ENCODE measurements at places on chromosomes 11 and 22.

DNA sequence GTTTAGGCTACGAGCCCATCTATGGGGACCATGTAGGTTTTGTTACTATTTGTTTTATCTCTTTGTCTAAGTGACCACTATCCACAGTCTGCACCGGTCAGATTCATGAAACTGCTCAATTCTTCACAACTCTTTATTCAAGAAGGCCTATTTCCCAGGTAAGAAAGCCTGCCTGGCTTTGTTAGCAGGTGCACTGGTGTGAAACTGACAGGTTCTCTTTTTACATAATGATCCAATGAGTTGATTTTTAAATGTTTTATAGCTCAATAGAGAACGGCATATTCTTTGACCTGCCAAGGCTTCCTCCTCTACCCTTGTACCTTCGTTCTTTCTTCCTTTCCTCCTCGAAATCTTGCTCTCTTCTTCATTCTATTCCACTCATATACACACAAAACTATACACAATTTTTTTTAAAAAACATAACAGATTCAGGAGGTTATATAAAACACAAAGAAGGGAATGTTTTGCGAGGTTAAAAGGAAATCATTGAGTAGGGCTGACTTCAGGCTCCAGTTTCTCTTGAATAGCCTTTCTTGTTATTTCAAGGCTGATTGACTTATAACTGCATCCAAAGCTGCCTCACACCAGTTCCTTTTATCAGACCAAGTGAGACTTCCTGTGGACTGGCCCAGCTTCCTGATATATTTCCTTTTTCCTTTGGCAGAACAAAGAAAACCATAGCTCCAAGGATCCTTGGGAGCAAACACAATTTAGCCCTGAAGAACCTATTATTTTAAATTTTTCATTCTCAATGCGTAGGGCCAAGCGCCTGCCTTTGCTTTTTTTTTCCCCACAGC lies 11.4 kb downstream of the FLI1 start:
- DNase-seq: no peak

GRCh38 chr11:95675585-95675984 lies 114.0 kb downstream of the FAM76B start:
- DNase-seq: no peak

- peak; percentile 95 for DNase-seq
These were observed 68.1 kb downstream of the CSTPP1 start for GRCh38 chr11:47004595-47005033.

DNA sequence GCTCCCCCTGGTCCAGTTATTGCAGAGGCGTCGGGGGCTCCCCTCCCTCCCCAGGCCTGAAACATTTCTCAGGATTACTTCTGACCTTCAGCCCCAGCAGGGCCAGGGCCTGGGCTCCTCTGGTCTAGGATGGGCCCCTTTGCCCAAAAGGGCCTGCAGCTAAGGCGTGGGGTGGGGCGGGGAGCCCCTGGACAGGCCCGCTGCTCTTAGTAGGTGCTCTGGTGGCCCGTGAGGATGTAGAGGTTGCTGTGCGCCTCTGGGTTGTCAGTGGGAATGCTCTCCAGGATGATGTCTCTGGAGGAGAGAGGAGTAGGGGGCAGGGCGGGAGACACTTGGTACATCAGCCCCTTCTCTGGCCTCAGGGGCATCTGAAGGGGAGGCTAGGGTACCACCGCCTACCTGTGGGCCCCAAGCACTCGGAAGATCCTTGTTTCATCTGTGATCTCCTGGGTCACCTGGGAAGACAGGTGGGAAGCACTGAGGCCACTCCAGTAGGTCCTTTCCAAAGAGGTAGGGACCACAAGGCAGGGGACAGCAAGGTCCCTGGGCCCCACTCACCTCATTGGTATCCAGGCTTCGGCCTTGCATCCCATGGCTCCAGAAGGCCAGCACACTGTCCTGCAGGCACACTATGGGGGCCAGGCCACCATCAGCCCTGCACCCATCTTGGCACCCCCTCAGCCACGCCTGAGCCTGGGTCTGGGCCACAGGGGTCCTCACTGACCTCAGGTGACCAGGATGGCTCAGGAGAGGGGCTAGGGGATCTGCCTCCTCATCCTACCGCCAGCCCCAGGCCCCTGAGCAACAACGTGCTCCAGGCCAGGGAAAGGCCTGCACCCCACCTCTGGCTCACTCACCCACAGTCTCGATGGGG lies 11.2 kb upstream of the SF1 start:
- DNase-seq: no peak

GRCh38 chr11:128195057-128195751 lies 392.2 kb downstream of the ETS1 start:
- DNase-seq: no peak

GRCh38 chr11:77094841-77095365 lies 7.7 kb upstream of the OMP start:
- no peak for DNase-seq

DNA sequence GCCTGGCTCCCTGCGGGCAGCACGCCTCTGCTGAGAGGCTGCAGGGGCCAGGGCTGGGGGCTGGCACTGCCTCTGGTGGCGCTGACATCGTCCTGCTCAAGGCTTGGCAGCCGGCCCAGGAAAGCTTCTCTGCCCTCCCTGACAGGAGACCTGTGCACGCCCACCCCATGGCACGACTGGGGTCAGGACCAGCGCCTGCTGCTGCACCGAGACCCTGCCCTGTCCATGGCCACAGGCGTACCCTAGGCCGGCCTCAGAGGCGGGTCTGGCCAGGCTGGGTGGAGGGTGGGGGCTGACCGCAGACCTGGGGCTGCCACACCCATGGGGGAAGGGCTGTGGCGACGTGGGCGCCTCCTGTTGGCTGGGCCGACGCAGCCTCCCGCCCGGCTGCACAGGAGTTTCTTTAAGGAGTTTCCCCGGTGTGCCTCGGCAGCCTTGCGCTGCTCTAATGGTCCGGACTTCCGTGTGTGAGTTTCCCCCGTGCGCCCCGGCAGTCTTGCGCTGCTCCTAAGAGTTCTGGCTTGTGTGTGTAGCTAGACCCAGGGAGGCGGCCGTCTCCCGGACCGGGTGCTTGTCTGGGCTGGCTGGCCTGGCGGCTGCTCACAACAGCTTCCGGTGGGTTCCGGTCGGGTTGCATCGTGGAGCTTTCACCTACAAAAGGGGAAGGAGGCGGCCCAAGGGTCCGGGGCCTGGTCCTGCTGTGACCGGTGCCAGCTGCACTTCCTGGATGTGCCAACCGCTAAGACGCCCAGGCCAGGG lies 4.6 kb downstream of the TRABD start:
- peak; percentile 78 for DNase-seq

DNA sequence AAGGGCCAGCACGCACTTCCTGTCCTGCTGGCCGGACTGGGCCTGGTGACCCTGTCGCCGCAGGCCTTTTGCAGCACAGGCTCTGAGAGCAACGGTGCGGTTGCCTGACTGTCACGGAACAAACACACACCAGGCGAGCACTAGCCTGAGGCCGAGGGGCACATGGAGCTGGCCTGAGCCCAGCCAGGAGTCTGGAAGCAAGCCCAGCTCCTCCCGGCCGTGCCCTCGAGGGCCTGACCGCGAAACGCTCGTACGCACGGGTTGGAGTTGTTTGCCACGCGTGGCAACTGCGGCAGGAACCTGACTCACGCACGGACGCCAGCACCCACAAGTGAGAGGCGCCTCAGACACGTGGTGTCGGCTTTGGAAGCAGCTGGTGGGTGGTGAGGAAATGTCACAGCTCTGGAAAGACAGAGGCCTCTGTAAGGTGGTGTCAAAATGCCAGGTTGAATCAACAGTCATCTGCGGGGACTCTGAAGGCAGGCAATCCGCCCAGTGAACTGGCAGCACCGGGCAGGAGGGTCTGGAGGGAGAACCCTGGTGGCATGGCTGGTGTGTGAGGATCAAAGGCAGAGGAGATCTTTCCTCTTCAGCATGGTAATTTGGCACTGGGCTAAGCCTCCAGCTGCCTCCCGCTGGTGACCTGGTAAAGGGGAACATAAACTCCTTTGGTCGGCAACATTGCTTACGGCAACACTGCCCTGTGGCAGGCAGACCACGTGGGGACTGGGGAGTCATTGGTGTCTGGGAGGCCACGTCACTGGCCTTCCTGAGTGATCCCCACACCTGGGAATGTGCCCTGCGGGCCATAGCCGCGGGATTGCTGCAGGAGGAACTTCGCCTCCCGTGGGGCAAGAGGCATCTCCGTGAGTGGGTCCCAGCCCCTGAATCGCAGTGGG lies 15.3 kb upstream of the IL17REL start:
- no peak for DNase-seq

DNA sequence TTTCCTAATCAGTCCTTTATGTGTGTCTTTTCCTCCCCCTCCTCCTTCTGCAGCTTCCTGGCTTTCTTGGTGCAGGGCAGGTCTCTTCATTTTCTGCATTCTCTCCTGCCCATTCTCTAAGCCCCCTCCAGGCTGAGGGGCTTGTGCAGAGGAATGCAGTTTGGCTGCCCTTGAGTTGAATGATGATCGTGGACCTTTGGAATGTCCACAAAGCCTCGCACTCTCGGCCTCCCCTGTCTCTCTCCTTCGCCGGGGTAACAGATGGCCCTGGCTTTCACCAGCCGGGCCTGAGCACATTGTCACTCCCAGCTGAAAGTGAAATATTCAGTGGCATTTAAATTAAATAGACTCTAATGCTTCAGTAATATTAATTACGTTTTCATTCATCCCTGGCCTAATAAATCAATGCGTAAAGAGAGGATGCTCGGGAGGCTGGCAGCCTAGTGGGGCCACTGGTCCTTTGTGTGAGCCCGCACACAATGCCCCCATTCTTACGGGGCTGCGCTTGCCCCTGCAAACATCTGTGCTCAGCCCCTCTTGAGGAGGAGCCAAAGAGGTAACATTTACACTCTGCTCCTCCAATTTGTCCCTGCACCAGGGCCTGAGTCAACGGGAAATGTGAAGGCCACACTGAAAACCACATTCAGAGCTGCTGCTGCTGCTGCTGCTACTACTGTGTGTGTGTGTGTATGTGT lies 64.9 kb upstream of the PAX6 start:
- no peak for DNase-seq

DNA sequence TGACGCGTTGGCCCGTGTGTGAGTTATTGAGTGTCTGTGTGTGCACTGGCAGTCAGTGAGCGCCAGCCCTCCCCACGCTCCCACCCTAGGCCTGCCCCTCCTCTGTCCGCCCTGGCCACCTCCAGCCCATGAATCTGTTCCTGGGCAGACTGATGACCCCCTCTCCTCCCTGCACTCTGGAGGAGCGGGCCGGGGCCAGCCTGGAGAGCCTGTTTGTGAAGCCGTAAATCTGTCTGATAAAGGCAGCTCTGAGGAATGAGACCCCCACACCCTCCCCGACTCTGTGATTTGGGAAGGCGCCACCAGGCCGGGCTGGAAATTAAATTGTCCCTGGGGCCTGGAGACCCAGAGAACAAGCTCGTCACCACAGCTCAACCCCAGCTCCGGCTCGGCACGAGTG lies 8.6 kb downstream of the TSSC4 start:
- DNase-seq: no peak

- no peak for DNase-seq
These were observed 22.2 kb upstream of the MUC5B start for GRCh38 chr11:1200611-1201191.

DNA sequence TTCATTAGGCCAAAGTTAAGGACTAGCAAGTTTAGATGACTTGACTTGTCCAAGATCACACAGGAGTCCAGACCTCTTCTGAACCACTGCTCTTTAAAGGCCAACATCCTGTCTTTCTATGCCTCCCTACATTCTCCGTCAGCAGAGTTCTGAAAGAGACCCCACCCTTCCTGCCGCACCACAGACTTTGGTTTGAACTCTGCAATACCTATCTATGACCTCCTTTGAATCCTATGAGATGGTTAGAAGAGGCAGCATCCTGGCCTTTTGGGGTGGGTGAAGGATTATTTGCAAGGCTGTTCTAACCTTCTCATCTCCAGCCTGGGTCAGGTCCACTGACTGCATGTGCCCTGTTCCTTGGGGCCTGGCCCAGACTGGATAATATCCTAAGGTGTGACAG lies 4.3 kb upstream of the RRM1 start:
- DNase-seq: no peak

GRCh38 chr11:35083431-35084238 lies 55.3 kb upstream of the CD44 start:
- DNase-seq: peak; percentile 95

DNA sequence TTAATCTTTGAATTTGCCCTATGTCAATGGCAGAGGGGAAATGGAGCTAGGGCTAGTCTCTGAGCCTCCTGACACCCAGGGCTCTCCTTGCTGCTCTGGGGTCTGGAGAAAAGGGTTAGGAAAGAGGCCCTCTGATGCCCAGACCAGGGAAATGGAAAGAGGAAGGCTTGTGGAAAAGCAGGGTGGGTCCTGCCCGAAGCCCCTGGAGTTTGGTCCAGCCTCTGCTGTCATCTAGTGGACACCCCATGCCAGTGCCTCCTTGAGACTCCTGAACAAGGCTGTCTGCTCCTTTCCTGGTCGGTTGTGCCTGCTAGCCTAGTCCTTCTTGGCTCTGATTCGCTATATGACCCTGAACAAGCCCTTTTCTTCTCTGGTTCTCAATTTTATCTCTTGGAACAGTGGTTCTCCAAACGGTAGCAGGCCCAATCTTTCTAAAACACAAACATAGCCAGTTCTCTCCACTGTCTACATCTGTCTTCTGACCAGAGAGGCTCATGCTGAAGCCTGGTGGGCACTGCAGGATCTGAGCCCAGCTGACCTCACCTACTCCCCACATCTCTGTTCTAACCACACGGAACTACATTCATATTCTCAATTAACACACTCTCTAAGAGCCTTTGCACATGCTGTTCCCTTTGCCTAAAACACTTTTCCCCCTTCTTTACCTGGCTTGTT lies 8.8 kb upstream of the PLA2G3 start:
- peak; percentile 87 for DNase-seq

- DNase-seq: no peak
These were observed 898.3 kb downstream of the BRD1 start for GRCh38 chr22:48929276-48929790.

- peak; percentile 24 for DNase-seq
These were observed 86.0 kb downstream of the EHF start for GRCh38 chr11:34706709-34707461.

- DNase-seq: no peak
These were observed at the start of gene GPHA2 for GRCh38 chr11:64935359-64936081. GPHA2 (minus strand) TSS chr11:64935893; CDS start chr11:64935460, 433 bp downstream.
